ENCODE measurements at places on chromosomes 6 and 20.

DNA sequence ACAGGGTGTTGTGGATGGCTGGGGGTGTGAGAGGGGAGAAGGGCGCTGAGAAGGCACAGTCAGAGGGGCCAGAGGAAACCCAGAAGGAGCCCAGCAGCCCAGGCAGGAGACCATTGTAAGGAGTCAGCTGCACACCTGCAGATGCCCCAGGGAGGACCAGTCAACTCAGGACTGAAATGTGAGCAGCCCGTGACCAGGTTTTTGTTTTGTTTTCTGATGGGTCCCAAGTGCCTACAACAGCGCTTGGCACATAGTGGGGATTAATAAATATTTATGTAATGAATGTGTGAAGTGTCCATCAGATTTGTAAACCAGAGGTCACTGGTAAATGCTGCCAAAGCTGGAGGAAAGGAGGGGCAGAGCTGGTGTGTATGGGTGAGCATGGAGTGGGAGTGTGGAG, 30.2 kb downstream of the TRAM2 start:
- no peak for DNase-seq

GRCh38 chr6:110574817-110575216, 98.4 kb upstream of the SLC22A16 start:
- no peak for DNase-seq

DNA sequence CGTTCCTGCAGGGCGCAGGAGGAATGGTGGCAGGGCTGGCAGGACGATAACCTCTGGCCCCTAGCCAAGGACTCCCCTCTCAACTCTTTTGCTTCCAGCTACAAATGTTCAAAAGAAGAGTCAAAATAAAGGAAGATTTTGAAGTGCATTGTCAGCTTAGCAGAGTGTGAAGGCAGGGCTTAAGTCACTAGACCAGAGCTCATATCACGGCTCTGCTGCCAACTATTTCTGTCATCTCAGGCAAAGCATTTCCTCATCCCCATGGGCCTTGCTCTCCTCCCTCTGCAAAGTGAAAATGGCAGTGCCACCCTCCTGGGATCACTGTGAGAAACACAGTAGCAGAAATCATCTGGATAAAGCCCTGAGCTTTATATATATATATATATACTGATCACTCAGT, 36.7 kb downstream of the CFAP61 start:
- no peak for DNase-seq

- DNase-seq = no peak
Observed at GRCh38 chr6:20253021-20253420, 40.8 kb upstream of the MBOAT1 start.

GRCh38 chr20:47761482-47762047, 23.7 kb downstream of the SULF2 start:
- no peak for DNase-seq

DNA sequence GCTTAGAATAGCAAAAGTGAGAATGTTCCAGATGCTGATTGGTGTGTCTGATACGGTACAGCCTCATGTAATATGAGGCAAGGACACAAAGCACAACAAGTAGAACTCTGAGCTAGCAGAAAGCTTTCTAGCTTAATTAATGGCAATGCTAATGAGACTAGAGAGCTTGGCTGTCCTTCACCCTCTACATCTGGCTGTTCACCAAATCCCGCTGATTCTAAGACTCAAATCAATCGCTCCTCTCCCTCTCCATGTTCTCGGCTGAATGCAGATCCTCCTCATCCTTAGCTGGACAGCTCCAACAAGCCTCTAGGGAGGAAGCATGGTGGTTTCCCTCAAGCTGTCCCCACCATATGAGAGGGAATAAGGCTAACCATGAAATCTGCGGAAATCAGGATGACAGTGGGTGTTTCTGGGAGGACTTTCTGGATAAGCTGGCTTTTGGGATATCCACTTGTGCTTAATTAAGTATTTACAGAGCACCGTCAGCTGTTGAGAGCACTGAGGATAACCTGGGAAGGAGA, 128.9 kb downstream of the FOXC1 start:
- no peak for DNase-seq

DNA sequence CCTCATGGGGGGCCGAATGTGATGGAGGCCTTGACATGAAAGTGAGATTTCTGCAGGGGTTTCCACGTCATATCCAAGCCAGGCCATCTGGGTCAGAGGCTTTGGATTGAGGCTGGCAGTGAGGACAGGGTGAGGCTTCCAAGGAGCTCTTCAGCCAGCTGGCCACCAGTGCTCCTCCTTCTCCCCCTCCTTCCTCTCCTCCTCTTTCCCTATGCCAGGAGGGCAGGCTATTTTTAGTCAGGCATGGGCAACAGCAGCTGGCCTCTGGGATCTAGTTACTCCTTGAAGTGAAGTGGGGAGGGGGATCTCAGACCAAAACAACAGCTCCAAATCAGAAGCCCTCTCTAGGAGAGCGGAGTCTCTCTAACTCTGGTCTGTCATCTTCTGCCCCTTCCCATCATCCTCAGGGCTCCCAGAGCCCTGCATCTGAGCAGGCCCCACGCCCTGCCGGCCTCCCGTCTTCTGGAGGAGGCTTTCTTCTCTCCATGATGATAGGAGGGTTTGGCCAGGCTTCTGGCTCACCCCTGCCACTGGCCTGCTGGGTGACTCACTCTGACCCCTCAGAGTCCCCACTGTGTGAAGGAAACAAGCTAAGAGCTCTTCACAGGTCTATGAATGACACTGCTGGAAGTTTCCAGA, 612 bp downstream of the TNNC2 start:
- DNase-seq = no peak

DNA sequence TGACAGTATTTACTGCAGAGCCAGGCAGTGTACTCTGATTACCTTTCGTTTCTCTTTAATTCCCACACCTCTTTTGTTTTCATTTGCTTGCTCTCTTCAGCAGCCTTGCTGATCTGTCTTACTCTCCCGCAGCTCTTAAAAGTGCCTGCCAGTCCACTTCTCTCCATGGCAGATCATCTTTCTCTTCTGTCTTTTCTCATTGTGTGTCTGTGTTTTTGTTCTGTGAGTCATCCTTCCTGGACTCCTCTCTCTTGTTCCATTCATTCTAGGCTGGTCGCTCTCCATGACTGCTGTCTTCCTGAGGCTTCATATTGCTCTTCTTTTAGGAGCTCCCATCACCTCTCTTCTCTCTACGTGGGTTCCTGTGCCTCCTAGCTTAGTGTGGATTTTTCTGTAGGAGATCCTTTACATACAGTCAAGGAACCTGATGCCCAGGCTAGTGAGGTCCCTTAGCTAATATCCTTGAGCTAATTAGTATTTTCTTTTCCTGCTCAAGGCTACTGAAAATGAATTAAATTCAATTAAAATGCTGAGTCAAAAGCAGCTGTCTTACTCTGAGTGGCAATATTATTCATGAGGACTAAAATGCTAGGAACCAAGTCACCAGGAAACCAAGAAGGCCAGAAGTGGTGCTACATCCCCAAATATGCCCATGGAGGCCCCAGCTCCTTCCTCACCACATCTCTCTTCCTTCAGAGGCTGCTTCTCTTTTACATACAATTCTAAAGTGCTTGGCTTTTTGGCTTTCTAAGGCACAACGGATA, 86.1 kb downstream of the SLX4IP start:
- no peak for DNase-seq

DNA sequence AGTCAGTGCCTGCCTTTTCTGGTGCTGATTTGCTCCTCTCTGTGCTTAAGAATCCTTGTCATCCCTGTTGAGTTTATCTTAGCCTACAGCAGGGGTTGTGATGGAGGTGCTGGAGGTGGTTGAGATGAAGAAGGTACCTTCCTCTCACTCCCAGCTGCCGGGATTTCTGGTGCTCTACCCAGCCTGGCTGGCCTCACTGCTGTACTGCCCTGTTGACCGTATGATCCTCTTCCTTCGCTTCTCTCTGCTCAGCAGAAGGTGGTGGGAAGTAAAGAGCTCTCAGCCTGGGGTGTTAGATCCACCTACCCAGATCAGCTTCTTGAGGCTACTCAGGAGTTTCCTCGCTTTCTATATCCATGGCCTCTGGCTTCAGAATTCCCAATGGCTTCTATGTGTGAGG, 101.0 kb upstream of the NXT1 start:
- DNase-seq = no peak

DNA sequence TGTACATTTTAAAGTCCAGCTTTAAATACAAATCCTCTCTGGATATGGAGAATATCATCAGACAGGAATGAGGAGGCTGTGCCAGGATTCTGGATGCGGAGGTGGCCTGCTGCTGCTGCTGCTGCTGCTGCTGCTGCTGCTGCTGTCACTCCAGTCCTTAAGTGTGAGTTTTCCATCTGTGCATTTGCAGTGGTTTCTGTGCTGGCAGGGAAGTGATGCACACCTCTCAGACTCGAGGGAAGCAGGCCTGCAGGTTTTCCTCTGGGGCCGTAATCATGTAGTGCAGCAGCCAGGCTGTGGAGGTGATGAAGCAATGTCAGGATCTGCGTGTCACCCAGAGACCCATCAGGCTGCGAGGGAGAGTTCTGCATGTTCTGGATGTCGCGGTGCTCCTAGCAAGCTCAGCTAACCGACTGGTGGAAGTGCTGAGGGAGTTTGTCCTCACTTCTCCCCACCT, 32.0 kb downstream of the CFAP61 start:
- no peak for DNase-seq

GRCh38 chr6:147116056-147116455, 88.2 kb upstream of the STXBP5 start:
- no peak for DNase-seq

GRCh38 chr6:108432792-108433191, 127.9 kb upstream of the FOXO3 start:
- DNase-seq = no peak

DNA sequence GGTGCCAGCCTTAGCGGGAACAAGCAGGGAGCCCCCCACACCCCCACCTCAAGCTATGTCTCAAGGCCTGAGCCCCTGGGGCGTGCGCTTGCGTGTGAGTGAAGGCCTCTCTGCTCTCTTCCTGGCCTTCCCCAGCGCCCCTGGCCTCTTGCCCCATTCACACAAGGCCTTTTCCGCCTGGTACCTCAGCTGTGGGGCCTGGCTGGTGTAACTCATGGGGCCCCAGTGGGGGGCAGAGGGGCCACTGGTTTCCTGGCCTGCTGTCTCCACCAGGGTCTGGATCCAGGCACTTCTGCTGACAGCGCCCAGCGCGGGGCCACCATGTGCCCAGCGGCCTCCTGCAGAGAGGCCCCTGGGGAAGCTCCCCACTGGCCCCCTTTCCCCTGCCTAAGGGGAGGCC, 34.7 kb downstream of the GNAS-AS1 start:
- DNase-seq = no peak

GRCh38 chr20:10271494-10272219, 53.0 kb downstream of the SNAP25 start:
- no peak for DNase-seq

DNA sequence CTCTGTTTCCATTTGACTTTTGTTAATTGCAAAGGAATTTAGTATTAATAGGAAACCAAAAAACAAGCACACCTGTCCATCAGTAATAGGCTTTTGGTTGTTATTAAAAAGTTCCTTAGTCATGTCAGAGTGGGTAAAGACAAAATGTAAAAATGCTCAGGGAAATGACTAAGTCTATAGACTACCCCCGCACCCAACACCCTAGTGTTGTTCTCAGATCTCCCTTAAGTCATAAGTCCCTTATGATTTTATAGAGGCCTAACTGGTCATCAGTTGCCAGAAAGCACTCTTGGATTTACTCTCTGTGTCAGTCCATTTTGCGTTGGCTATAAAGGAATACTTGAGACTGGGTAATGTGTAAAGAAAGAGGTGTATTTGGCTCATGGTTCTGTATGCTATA, 52.8 kb downstream of the MAP3K4 start:
- DNase-seq = no peak

DNA sequence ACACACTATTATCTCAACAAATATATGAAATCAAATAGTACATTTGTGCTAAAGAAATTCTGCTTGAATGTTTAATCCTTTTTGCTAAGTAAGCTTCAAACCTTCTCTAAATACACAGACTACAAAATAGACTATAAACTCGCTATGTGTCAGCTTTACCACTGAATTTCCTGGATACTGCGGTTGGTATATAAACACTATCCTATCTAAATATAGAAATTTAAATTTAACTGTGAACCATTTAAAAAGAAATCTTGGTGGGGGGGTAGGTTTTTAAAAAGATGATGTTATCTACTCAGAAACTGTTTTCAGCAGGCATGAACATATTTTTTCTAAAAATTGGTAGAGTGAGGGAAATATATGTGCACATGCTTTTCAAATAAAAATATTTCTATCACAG, 306.5 kb upstream of the RUNX2 start:
- no peak for DNase-seq

DNA sequence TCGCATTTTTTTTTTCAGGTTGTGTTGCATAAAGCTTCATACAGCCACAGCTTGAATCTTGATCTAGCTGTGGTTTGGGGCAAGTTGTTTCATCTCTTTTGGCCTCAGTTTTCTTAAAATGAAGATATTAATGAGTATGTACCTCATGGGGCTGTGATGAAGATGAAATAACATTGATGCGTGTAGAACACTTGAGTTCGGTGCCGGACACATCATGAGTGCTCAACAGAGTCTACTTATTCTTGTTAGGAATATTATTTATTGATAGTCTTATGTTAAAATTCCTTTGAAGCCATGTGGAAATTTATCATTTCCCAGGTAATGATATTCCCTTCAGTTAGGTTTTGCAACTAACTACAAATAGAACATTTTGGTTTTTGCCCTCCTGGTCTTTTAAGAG, 3.4 kb downstream of the PAQR8 start:
- no peak for DNase-seq

- DNase-seq = no peak
Observed at GRCh38 chr6:157203312-157203744, 120.0 kb downstream of the TMEM242 start.

DNA sequence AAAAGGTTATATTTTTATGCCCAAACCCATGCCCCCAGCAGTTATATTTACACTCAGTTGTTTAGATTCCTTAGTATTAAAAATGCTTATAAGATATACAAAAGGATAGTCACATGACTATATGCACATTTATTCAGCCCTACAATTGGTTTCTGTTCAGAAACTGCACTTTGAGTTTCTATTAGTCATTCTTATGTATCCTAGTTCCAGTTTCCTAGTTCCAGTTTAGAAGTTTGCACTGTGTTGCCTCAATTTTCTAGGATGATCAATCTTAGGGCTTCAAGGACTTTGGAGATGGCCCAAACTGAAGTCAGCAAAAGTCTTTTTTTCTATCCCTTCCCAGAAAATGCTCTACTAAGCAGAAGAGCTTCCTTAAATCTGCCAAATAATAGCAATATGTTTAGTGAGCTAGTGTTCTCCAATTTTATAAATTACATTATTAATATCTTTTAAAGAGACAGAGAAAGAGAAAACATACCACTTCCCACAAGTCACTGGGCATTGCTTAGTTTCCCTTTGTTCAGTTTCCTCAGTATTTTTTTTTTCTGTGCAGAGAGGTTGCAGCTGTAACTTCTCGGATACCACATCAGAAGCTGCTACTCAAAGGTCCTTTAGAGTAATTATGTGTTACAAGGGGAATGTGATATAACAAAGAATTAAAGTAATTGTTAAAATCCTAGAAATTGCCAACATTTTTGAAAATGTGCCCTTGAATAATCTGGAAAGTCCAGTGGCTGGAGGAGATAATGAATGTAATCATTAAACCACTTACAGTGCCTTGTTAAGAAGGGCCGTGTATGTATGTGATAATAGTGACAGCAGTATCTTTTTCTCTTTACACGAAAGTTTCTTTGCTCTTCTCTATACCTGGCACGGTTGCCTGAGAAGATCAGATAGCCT, 138.8 kb downstream of the KHDRBS2 start:
- no peak for DNase-seq

GRCh38 chr20:58048096-58048702, 180.3 kb downstream of the ANKRD60 start:
- DNase-seq = no peak
